ENCODE measurements at places on chromosomes 5 and 9.

- DNase-seq, result no peak
These were observed 2.8 kb downstream of the TXNDC8 start for GRCh38 chr9:110334871-110335270.

DNA sequence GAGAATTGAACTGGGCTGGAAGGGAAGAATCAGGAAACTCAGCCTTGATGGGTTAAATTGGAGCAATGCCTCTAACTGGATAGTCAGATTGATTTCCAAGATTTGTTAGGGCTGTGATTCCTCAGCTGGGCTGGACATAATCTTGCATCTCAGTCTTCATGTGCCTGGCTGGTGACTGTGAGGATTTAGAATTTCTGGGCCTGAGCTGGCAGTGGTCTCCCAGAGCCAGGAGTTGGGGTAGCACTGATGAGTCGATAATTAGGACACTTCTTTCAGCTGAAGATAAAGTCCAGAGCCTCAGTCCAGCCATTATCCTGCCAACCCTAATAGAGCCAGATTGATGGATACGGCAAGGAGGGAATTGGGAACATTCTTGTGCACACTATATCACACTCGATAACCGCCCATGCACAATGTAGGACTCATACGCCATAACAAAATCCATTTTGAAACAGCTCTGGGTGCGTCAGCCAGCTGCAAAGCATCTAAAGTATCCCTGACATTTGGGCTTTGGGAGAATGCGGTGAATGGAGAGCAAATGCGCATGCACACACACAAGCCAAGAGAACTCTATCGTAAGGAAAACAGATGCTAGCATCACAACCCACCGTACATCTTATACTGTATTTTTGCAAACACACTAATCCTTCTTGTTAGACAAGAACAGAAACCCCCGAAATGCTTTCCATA is 405.1 kb upstream of the KLF4 start:
- DNase-seq, result no peak

DNA sequence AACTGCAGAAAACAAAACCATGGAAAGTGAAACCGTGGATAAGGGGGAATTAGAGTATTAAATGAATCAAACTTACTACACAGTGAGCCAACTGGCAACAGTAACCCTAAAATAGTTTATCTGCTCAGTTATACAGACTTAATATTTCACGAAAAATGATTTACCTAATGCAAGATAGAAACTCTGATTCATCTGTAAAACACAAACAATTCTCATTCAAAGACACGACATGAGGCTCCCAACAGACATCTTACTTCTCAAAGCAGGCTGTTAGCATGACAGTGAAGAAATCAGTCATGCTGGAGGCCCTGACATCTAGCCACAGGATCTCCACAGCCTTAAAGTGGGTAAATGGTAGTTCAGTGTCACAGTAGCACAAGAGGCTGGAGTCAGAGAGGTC is 131.2 kb downstream of the FBN2 start:
- DNase-seq, result no peak

DNA sequence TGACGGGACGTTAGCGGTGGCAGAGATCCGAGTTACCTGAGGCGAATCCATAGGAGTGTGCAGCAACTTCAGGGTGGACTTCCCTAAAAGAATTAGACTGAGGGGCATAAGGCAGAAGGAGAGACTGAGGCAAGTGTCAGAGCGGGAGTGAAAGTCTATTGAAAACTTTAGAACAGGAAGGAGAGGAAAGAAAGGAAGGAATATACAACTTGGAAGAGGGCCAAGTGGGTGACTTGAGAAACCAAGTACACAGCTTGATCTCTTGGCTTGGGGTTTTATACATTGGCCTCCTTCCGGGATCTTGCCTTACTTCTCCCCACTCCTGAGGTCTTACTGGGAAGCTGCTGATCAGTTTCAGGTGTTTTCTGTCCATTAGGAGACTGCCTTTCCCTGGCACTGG is 84.9 kb downstream of the SNX18 start:
- DNase-seq, result no peak

DNA sequence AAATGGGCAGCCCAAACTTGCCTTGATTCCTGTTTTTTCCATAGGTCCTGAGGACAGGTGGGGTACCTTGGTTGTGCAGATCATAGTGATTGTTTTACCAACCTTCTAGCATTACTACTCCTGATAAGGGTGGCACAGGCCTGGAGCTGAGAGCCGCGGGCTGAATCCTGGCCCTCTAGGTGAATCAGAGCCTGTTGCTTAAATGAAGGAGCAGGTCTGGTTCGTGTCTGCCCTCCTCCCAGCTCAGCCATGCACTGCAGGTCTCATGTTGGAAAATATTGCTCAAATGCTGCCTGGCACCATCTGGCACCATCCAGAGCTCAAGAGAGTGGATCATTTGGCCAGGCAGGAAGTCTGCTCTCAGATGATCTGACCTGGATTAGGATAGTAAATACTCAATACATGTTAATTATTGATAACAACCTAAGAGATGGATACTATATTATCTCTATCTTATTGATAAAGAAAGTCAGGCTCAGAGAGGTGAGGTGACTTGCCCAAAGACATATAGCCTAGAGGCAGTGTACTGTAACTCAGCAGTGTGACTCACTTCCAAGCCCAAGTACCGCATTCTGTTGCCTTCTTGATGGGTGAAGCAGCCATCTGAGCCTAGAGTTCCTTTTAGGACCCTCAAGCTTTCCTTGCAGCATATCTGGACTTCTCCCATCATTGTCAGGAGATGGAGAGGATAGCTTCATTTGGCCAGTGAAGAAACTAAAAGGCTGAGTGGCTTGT is 104.3 kb upstream of the PITX1 start:
- no peak for DNase-seq

GRCh38 chr9:94612071-94612470 is 18.4 kb upstream of the FBP2 start:
- DNase-seq, result no peak

- no peak for DNase-seq
These were observed 554 bp downstream of the SDHA start for GRCh38 chr5:218457-219291.
